ENCODE measurements at places on chromosomes 12 and 14. TPM values are rescaled to one million over a fixed set of nuclear protein-coding genes. Genes with fewer than 3 reads are reported as not detected.

SERPINA12 gene
- total RNA-seq = not detected

DNA sequence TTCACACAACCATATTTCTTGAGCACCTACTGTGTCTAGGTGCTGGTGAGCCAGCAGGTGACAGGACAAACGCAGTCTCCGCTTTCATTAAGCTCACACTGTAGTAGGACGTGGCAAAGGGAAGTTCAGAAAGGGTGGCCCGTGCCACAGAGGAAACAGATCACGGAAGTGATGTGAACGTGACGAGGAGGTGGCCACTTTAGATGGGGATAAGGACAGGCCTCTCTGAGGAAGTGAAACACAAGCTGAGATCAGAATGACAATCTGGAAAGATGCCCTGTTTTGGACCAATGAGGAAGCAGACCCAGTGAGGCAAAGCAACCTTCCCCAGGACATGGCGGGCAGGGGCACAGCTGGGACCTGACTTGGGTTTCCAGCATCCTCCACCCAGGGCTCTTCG is 127.4 kb upstream of the PRMT8 start:
- peaks cover 5% of the 10 kb centered on the region for H3K4me1 ChIP-seq
- DNase-seq = no peak
- H3K27me3 ChIP-seq = no peaks in the 10 kb centered on the region
- no peaks in the 10 kb centered on the region for H3K36me3 ChIP-seq

- H3K27me3 ChIP-seq = no peaks in the 10 kb centered on the region
- no peaks in the 10 kb centered on the region for H3K36me3 ChIP-seq
- H3K4me3 ChIP-seq = peak overlapping the region; percentile 15
- H3K27ac ChIP-seq = peak overlapping the region; percentile 97
Observed at GRCh38 chr12:53626702-53627169, 554 bp upstream of the ATF7 start.

- no peak overlapping the region for H3K4me3 ChIP-seq
- no peaks in the 10 kb centered on the region for H3K36me3 ChIP-seq
- peaks cover 4% of the 10 kb centered on the region for H3K27me3 ChIP-seq
Observed at GRCh38 chr12:24118668-24119067, 169.2 kb upstream of the SOX5 start.

GRCh38 chr14:94021001-94021400 is 5.1 kb upstream of the OTUB2 start:
- H3K4me3 ChIP-seq = no peak overlapping the region
- no peak for DNase-seq
- no peaks in the 10 kb centered on the region for H3K4me1 ChIP-seq
- H3K36me3 ChIP-seq = no peaks in the 10 kb centered on the region
- H3K27me3 ChIP-seq = no peaks in the 10 kb centered on the region

KRT1 gene
- total RNA-seq = 0.17 TPM
